ENCODE measurements at places on chromosomes 7 and 10.

DNA sequence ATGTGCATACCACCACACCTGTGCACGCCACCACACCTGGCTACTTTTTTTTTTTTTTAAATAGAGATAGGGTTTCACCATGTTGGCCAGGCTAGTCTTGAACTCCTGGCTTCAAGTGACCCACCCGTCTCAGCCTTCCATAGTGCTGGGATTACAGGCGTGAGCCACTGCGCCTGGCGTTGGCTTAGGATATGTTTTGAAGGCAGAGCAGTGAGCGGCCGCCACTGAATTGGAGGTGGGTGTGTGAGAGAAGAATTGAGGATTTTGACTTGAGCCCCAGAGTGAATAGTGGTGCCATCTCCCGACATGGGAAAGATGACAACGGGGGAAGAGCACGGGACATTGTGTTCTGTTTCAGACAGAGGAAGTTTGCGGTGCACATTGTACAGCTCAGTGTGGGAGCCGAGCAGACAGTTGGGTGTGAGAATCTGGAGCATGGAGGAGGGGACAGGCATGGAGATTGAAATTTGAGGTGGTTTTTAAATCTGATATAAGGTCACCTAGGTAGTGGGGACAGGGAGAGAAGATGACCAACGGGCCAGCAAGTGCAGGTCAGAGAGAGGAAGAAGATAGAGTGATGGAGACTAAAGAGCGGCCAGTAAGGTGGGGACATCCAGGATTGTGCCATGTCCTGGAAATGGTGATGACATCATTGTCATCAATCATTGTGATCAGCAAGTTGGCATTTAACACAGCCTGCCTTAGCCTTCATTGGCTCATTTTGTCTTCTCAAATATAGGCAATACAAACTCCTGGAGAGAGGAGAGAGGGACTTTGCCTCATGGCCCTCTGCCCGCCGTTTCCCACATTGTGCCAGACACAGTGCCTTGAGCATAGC is 35.8 kb downstream of the VWA2 start:
- DNase-seq, result no peak

GRCh38 chr10:130997267-130998045 is 314.1 kb downstream of the TCERG1L start:
- DNase-seq, result no peak

GRCh38 chr7:65832281-65832680 is 40.6 kb upstream of the VKORC1L1 start:
- peak; percentile 29 for DNase-seq

GRCh38 chr7:41702635-41703371 is at the start of gene INHBA:
Gene INHBA (minus strand): TSS chr7:41703090. CDS start chr7:41700374, 2,716 bp downstream.
- peak; percentile 94 for DNase-seq

GRCh38 chr7:82286096-82286797 is 157.3 kb downstream of the CACNA2D1 start:
- DNase-seq, result no peak

- peak; percentile 20 for DNase-seq
These were observed at the start of gene GPER1 for GRCh38 chr7:1087952-1088920. Gene GPER1 (plus strand): TSS chr7:1088113. CDS start chr7:1091729, 3,616 bp downstream.

DNA sequence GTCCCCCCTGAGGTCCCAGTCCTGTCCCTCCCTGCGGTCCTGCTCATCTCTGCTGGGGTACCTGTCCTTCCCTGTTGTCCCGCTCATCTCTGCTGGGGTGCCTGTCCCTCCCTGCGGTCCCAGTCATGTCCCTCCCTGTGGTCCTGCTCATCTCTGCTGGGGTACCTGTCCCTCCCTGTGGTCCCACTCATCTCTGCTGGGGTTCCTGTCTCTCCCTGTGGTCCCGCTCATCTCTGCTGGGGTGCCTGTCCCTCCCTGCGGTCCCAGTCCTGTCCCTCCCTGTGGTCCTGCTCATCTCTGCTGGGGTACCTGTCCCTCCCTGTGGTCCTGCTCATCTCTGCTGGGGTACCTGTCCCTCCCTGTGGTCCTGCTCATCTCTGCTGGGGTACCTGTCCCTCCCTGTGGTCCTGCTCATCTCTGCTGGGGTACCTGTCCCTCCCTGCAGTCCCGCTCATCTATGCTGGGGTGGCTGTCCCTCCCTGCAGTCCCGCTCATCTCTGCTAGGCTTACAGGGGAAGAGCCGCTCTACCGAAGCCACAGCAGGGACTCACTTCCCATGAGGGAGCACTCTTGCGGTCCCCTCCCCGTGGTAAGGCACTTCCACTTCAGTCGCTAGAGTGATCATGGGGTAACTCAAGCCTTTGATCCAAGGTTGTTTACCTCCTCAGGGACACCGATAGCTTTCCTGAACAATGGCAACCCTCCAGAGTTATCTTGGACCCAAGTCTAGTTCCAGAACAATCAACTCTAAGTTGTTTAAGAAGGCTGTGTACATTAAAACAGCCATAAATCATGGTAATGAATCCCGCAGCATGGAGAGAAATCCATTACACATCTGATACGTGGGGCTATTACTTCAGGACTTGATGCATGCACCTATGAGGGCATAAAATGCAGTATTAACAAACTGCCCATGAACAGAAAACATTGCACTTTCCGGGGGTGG is 46.8 kb upstream of the MNX1 start:
- no peak for DNase-seq

GRCh38 chr10:123878666-123879303 is 12.8 kb downstream of the CPXM2 start:
- DNase-seq, result peak; percentile 34

DNA sequence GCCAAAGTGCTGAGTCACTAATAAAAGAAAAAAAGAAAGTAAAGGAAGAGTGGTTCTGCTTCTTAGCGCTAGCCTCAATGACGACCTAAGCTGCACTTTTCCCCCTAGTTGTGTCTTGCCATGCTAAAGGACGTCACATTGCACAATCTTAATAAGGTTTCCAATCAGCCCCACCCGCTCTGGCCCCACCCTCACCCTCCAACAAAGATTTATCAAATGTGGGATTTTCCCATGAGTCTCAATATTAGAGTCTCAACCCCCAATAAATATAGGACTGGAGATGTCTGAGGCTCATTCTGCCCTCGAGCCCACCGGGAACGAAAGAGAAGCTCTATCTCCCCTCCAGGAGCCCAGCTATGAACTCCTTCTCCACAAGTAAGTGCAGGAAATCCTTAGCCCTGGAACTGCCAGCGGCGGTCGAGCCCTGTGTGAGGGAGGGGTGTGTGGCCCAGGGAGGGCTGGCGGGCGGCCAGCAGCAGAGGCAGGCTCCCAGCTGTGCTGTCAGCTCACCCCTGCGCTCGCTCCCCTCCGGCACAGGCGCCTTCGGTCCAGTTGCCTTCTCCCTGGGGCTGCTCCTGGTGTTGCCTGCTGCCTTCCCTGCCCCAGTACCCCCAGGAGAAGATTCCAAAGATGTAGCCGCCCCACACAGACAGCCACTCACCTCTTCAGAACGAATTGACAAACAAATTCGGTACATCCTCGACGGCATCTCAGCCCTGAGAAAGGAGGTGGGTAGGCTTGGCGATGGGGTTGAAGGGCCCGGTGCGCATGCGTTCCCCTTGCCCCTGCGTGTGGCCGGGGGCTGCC is at the start of gene IL6:
Gene IL6 (plus strand): TSS at position 294 of the 807 bp plus-strand sequence. CDS start 63 bp downstream, at position 357.
- peak; percentile 92 for DNase-seq

DNA sequence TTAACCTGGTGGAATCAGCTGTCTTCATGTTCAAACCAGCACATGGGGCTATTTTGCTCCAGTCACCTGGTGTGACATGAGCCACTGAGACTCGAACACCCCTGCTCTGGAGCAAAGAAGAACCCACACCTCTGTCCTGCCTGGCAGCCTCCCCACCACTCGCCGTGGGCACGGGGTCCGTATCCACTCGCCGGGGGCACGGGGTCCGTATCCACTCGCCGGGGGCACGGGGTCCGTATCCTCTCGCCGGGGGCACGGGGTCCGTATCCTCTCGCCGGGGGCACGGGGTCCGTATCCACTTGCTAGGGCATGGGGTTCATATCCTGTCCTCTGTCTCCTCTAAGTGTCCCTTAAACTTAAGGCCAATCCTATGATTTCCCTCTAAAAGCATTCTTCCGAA is 558.7 kb downstream of the PTPRN2 start:
- no peak for DNase-seq

- no peak for DNase-seq
These were observed 12.5 kb downstream of the CYP3A43 start for GRCh38 chr7:99840136-99840869.

DNA sequence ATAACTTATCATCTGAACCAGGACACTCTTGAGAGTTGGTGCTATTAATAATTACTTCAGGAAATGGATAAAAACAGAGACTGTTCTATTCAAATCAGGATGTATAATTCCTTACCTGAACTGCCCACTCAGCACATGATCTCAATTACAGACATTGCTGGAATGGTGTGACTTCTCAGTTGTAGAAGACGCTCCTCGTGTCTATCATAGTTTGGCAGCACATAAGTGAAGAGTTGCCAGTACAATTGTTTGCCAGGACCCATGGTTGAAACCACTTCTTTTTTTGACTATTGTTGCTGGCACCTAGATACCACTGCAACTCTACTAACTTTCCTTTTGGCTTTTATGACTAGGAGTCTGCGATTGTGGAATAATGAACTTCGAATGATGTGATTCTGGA is 105.4 kb downstream of the ZNF365 start:
- DNase-seq, result no peak

GRCh38 chr10:21764466-21765189 is 230.6 kb downstream of the MLLT10 start:
- no peak for DNase-seq

GRCh38 chr7:8251195-8251594 is 10.8 kb downstream of the ICA1 start:
- DNase-seq, result no peak

GRCh38 chr7:139034855-139035585 is 822 bp downstream of the ZC3HAV1L start:
- peak; percentile 35 for DNase-seq

- no peak for DNase-seq
These were observed 70.2 kb upstream of the FGFR2 start for GRCh38 chr10:121668314-121669027.

- no peak for DNase-seq
These were observed 9.6 kb upstream of the CTBP2 start for GRCh38 chr10:125169915-125170314.

DNA sequence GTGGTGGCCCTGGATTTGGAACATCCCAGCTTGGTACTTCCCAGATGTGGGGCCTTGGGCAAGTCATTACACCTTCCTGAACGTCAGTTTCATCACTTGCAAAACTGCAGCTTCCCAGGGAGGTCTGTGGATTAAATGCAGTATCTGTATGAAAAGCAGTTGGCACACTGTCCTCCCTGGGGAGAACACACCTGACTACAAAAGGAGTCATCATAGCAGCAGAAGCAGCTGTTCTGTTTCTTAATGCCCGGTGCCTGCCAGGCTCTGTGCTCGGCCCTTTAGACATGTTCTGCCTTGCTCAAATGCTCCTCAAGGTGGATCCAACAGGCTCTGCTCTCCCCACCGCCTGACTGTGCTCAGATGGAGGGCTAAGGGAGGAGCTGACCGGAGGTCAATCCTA is 31.0 kb downstream of the CDCA7L start:
- no peak for DNase-seq

DNA sequence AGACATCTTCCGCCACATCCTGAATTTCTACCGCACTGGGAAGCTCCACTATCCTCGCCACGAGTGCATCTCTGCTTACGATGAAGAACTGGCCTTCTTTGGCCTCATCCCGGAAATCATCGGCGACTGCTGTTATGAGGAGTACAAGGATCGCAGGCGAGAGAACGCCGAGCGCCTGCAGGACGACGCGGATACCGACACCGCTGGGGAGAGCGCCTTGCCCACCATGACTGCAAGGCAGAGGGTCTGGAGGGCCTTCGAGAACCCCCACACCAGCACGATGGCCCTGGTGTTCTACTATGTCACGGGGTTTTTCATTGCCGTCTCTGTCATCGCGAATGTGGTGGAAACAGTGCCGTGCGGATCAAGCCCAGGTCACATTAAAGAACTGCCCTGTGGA is 1.9 kb downstream of the KCND2 start:
- no peak for DNase-seq

DNA sequence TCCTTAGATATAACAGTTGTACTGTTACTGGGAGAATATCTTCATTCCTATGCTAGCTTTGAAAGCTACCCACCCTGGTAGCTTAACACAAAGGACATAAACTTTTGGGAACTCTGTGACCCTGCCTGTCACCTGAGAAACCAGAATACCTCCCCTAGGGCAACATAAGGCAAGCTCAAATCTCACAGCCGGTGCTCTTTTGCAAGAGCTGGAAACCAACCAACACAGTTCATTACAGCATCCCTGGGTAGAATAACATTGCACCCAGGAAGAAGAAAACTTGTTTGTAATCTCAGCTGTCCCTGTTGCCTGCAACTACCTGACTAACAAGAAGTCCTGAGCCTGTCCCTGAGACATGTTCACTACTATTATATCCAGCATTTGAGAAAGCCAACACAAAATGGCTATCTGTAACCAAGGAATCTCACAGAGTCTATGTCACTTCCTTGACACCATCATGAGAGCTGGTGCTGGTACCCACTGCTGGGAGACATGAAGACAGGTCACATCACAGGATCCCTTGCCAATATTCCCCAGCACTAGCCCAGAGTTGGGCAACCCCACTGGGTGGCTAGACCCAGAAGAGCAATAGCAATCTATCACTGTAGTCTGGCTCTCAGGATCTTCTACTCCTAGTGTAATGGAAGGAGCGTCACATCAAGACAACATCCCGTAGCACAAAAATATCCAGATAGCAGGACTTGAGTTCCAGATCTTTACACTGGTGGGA is 31.3 kb downstream of the AKR1C3 start:
- no peak for DNase-seq

DNA sequence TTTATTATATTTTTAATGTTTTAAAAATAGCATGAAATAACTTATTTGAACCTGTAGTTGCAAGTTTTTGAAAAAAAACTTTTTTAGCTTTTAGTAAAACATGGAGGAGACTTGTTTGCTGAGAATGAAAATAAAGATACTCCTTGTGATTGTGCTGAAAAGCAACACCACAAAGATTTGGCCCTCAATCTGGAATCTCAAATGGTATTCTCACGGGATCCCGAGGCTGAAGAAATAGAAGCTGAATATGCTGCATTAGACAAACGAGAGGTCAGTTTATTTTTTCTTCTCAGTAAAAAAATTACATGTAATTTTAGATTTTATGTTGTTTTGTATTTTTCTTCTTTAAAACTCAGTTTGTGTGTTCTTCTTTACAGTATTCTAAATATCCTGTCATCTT is 73.5 kb downstream of the ANKIB1 start:
- no peak for DNase-seq

DNA sequence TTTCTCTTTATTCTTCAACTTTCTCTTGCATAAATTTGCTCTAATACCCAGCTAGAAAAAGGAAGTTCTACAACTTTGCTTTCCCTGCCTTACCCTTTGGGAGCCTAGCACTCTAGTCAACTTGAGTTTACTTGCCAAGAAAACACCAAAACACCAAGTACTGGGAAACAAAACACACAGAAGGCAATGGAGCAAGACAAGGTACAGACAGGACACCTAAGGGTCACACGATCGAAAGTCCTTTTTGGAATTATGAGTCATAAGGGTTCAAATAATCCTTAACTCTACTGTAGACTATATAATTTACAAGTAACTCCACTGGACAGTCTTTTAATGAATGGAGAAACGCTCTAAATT is 42.6 kb upstream of the ANAPC16 start:
- no peak for DNase-seq

GRCh38 chr7:3649250-3649649 is 348.2 kb downstream of the SDK1 start:
- DNase-seq, result no peak

GRCh38 chr10:34200355-34200901 is 614.7 kb downstream of the PARD3 start:
- DNase-seq, result peak; percentile 37

- DNase-seq, result no peak
These were observed 157.8 kb downstream of the DNAJB6 start for GRCh38 chr7:157494506-157495176.

- DNase-seq, result peak; percentile 73
These were observed 68.7 kb downstream of the TAX1BP1 start for GRCh38 chr7:27808626-27809025.

Data from fibroblast of skin of right quadriceps (primary cell).